ENCODE measurements at places on chromosomes 12 and 14.

DNA sequence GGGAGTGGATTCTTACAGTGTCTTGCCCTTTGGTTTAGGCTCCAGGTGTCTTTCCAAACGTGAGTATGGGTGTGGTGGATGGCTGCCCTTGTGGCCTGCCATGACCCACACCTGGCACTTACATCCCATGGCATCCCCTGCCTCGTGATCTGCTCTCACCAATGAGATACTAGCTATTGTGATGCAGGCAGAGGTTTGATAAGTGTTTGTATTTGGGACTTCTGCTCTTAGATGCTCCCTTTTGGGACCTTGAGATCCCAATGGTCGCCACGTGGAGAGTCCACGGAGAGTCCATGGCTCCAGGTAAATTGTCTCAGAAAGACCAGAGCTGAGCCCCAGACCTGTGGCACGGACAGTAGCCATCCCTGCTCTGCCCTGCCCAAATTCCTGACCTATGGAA is 62.5 kb downstream of the MDM2 start:
- DNase-seq: no peak

GRCh38 chr12:108772247-108772646 is 40.9 kb upstream of the CORO1C start:
- DNase-seq: no peak

- no peak for DNase-seq
Observed at GRCh38 chr12:111034886-111035577, 114.7 kb upstream of the MYL2 start.

DNA sequence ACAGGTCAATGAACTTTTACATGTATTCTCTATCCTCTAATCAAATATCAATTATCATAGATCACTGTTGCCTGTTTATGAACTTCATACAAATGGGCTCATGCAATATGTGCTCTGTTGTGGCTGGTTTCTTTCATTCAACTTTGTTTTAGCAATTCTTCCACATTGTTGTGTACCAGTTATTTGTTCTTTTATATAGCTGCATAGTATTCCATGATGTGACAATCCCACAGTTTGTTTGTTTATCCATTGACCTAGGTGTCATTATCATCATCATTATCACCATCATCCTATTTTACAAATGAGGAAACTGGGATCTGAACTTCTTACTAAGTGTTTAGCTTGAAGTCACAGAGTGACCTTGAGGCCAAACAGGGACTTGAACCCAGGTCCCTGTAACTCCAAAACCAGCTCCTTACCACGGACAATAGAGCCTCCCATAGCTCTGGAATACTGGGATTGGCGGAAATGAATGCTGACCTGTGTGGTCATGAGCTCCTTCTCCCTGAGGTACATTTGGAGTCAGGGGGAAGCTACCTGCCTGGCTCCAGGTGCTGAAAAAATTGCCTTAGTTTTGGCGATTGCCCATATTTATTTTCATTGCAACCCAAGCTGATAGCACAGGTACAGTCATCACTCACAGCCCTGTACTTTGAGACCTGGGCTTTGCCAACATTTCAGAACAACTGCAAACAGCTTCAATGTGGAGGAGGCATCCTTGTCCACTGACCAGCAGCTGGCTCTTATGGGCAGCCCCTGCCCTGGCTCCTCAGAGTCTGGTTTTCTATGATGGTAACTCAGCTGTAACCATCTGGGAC is 9.2 kb downstream of the ZFP36L1 start:
- DNase-seq: no peak
